AG04449 (cell line): ENCODE measurements at places on chromosomes 6 and 20.

DNA sequence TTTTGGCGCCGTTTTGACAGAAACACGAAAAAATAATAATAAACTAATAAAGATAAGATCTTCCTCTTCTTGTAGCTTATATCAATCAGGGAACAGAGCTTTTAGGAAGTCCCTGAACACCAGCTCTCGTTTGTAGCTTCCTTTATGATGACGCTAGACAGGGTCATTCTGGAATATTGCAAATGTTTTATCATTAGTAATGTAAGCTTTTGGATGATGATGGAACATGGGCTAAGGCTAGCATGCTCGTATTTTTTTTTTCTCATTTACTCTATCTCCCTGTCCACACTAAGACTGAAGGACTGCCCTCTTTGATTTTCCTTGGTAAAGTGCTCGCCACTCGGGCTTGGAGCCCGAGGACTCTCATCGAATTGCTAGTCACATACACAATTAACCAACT lies 22.1 kb upstream of the POM121L2 start:
- DNase-seq, result no peak

- DNase-seq, result no peak
Measured at GRCh38 chr6:69379518-69379917, 417.3 kb downstream of the LMBRD1 start.

- DNase-seq, result no peak
Measured at GRCh38 chr6:118770112-118770788, 118.9 kb upstream of the CEP85L start.

- DNase-seq, result no peak
Measured at GRCh38 chr6:150687508-150687907, 87.8 kb downstream of the PLEKHG1 start.

GRCh38 chr20:53828682-53829254 lies 235.1 kb upstream of the ZNF217 start:
- DNase-seq, result peak; percentile 86

- DNase-seq, result no peak
Measured at GRCh38 chr20:18058661-18059467, 1.1 kb upstream of the OVOL2 start.

- DNase-seq, result no peak
Measured at GRCh38 chr6:63910863-63911551, 275.4 kb downstream of the PHF3 start.

DNA sequence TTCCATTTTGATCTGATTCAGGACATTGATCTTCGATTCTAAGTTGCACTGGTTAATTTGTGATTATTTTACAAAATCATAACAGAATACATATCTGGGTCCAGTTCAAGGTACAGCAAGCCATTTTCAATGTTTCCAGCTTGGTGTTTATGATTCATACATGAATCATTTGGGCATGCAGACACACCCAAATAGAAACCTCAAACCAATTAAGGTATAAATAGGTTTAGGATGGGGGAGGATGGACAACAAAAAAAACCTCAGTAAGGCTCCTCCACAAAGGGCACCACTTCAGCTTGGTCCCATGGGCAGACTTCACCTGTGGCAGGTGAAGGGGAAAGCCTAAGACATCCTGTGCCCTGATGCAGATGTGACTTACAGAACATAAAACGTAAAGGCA lies 192.7 kb downstream of the KHDC1L start:
- DNase-seq, result no peak

DNA sequence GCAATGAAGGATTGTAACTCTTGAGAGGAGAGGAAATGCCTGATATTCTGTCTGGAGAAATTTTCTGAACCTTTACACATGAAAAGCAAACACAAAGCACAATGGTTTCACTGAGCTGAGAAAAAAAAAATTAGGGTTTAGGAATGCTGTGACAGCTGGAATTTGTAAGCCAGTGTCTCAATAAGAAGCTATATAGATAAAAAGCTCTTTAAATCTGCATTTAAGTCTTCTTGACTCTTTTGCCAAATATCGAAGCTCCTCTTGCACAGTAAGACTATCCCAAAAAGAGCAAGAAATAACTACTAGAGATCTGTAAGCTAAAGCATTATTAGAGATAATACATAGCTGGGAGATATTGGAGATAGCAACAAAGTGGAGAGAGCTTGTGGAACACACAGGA lies 1334.0 kb upstream of the CITED2 start:
- no peak for DNase-seq

DNA sequence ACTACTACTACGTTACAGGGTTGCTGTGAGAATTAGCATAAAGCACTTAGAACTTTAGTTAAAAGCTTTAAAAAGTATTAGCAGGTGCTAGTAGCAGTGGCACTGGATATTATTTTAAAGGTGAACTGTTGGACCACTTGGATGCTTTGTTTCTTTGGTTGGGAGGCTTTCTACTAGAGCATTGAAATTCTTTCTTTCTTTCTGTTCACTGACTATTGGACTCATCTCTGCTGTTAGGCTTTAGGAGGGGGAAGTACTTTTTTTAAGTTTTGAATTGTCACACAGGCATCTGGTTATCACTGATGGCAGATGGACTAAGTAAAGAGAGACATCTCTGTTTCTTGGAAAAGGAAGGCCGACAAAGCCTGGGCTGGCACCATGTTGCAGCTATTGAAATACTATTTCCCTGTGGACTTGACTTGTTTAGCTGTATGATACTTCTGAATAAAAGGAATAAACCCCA lies 4.8 kb downstream of the TBPL1 start:
- DNase-seq, result no peak

- DNase-seq, result no peak
Measured at GRCh38 chr6:166707045-166707444, 80.0 kb upstream of the RPS6KA2 start.

GRCh38 chr6:132969196-132969595 lies 154.8 kb downstream of the RPS12 start:
- DNase-seq, result no peak

DNA sequence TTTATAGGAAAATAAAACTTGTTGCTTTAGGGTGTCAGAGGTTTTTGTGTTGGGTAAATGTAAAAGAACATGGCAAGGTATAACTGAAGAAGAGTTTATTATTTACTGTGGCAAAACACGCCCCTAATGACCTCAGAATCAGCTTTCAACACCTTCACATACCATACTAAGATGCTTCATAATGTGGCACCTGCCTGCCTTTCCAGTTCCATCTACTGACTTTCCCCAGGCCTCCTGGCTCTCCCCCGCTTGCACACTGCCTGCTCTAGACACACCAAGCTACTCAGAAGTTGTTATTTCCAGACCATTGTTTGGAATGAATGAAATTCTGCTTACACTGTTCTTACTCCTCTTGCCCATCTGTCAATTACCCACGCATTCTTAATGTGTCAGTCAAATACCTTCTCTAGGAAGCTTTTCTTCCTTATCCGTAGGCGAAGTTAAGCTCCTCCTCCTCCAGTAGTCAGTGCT lies 1.8 kb downstream of the TIAM2 start:
- no peak for DNase-seq

DNA sequence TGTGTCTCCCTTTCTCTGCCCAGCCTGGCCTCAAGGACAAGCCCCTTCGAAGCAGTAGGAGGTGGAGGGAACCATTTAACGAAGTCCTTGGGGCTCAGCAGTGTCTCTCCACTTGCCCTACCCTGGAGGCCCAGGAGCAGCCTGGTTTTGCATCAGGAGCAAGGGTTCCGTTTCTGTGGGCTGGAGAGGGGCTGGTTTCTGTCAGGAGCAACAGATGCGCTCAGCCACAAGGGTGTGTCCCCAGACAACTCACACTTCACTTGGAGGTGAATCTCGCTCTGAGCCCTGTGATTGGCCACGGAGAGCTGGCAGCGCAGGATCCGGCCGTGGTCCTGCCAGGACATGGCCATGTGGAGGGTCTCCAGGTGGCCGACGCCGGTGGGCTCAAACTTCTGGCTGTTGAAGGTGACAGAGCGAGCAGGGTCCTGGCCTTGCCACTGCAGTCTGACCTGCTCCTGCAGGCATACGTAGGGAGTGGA lies 6.9 kb downstream of the SIGLEC1 start:
- no peak for DNase-seq

GRCh38 chr6:39925931-39926290 lies 8.4 kb downstream of the MOCS1 start:
- DNase-seq, result no peak

- DNase-seq, result no peak
Measured at GRCh38 chr6:135932651-135933050, 81.2 kb downstream of the PDE7B start.

DNA sequence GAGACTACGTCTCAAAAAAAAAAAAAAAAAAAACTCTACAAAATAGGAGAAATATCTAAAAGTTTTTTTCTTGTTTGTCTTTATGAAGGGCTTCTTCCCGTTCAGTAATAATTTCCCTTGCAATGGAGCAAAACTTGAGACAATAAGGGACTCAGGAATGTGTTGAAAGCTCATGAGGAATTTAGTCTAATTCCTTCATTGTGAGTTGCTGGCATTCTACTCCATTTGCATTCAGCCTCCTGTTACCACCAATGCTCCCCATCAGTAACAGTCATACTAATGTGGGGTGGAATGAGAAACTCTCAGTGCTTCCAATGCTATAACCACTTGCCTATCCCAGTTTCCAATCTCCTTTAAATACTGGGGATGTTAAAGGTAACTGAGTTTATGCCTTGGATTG lies 576.7 kb upstream of the AGPAT4 start:
- no peak for DNase-seq

- DNase-seq, result no peak
Measured at GRCh38 chr6:166257911-166258318, 50.3 kb downstream of the PRR18 start.

- no peak for DNase-seq
Measured at GRCh38 chr20:43309266-43309665, 119.6 kb upstream of the PTPRT start.

GRCh38 chr6:45072016-45072415 lies 256.1 kb upstream of the RUNX2 start:
- DNase-seq, result no peak

- DNase-seq, result no peak
Measured at GRCh38 chr6:115976321-115976870, 84.3 kb downstream of the FRK start.
